ENCODE measurements at places on chromosomes 6 and 20. TPM values are rescaled to one million over a fixed set of nuclear protein-coding genes. Genes with fewer than 3 reads are reported as not detected.

RIMS4 gene
- polyA plus RNA-seq, result 0.73 TPM

GRCh38 chr6:699319-699718 lies 6.4 kb upstream of the EXOC2 start:
- no peak for DNase-seq

TBC1D20 gene
- polyA plus RNA-seq, result 35.9 TPM

PPP1R16B gene
- polyA plus RNA-seq, result 6.5 TPM

GRCh38 chr20:24855848-24856247 lies 93.2 kb upstream of the CST7 start:
- no peak for DNase-seq

MUC22 gene
- polyA plus RNA-seq, result not detected
